ENCODE measurements at places on chromosomes 4 and X.

- no peak for DNase-seq
Observed at GRCh38 chr4:148946271-148946670, 504.1 kb upstream of the NR3C2 start.

- DNase-seq: no peak
Observed at GRCh38 chr4:187615972-187616371, 379.6 kb upstream of the ZFP42 start.

DNA sequence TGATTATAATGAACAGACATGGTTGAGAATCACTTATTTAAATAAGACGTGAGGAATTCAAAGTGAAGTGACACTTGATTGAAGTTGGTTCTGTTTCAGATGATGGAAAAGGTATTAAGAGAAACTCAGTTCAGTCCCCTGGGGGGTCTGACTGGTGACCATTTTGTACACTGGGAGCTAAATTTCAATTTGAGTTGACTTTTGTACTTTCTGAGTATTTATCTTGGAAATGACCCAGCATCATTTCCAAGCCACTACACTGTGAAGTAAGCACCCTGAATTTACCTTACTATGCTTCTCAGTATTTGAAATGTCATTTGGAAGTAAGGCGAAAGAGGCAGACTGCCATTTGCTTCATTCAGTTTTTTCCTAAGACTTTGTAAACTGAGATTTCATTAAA, 73.4 kb downstream of the CNOT6L start:
- no peak for DNase-seq

DNA sequence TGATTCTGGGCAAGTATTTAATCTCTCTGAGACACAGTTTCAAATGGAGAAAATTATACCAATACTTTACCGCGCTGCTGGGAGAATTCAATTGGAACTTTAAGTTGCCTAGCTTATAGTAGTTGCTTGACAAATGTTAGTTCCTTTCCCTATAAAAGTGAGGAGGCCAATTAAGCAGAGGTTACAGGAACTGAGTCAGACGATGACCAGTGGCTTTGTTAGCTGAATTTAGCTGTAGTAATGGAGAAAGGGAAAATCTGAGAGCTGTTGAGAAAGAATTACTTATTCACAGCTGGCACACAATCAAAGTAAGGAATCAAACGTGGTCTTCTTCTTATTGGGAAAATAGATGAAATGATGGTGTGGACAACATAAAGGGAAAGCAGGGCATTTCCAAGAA, 29.6 kb downstream of the SMARCA1 start:
- no peak for DNase-seq

GRCh38 chrX:11137543-11138139, 26.5 kb downstream of the HCCS start:
- DNase-seq: no peak

DNA sequence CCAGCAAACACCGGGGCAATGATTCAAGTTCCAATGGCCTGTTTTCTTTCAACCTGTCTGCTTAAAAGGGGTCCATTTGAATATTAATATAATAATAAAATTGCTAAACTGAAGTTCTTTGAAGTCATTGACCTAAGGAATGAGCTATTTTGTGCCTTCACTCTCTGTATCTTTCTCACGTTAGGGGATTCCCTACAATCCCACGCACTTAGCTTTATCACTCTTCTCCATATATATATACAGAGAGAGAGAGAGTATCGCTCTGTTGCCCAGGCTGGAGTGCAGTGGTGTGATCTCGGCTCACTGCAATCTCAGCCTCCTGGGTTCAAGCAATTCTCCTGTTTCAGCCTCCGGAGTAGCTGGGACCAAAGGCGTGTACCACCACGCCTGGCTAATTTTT, 83.9 kb upstream of the NWD2 start:
- DNase-seq: no peak

- DNase-seq: no peak
Observed at GRCh38 chr4:169050881-169051760, 41.1 kb upstream of the CBR4 start.

All from activated CD4-positive, CD25-positive, alpha-beta regulatory T cell treated with anti-CD3 and anti-CD28 coated beads, Interleukin-2, amount 50 U/mL, for 16 hours (primary cell).